ENCODE measurements at places on chromosomes 12 and 14.

GRCh38 chr14:102723650-102724049 lies 53.6 kb upstream of the TRAF3 start:
- DNase-seq: no peak

DNA sequence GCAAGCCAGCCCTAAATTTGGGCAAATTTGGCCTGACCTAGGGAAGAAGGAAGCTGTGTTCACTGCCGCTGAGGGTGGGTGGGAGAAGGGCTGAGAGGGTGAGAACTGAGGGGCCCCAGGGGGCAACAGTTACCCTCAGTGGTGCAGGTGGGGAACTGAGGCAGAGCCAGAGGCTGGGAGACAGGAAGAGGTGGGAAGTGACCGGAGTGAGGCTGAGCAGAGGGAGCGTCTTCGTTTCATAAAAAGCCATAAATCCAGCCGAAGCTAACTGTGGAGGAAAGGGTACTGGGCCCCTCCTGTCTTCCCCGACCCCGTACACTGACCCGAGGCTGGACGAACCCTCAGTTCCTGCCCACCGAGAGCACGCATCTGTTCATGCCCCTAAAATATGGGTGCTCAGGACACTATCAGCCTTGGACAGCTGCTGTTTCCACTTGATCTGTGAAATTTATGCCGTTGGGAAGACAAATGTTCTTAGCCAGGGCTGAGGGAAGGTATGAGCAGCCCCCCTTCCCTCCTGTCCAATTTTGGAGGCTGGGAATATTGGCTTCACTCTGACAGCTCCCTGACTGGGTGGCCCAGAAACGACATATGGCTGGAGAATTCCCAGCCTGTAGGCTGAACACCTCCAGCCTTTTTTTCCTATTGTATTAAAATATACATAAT lies 116.5 kb downstream of the KIF26A start:
- no peak for DNase-seq

DNA sequence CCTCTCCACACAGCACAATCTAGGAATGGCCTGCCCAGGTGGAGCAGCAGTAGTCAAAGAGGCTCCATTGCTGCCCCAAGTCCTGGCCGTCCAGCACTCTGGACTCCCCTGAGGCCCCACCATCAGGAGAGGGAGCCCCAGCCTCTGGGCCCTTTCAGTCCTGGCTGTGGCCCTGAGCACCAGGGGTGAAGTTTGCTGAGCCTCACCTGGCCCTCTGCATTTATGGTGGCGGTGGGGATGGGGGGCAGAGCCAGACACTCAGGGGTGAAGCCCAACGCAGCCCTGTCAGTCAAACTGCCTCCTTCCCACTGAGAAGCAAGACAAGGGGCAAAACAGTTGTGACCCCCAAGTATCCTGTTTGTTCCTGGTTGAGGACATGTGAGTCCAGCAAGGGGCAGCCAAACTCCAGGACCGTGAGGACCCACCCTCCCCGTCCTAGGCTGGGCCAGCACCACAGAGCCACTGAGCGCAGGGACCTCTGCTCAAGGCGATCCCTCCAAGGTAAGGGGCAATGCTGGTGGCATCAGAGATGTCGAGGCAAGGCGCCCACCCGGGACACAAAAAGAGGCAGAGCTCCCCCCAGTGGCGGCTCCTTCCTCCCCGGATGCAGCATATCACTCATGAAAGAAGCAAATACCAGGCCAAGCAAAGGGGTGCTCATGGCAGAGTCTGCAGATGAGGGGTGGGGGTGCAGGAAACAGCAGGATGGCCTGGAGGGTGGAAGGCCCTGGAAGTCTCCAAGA lies 4.8 kb upstream of the AMN start:
- DNase-seq: peak; percentile 80

DNA sequence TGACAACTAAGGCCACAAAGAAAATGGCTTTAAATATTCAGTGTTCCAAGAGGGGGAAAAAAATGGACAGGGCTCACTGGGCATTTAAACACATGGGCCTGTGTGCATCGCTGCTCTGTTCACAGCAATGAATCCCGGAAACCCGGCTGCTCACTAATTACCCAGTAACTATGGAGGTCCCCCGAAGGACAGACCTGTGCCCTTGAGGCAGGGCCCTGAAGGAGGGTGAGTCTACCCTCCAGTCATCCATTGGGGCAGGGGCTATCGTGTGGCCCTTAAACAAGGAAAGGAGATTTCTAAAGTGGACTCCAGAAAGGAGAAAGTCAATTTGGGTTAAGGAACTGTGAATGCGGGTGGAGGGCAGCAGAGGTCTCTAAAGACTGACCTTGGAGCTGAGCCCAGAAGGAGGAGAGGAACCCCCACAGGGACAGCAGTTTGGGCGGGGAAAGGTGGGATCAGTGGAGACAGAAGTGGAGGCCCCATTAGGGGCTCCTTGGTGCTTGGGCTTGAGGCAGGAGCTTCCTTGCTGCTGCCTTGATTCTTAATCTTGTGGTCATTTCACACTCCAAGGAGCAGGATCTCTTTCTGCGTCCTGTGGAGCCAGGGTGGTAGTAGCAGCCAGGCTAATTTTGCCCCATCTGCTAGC lies 1.4 kb upstream of the CLMN start:
- no peak for DNase-seq

DNA sequence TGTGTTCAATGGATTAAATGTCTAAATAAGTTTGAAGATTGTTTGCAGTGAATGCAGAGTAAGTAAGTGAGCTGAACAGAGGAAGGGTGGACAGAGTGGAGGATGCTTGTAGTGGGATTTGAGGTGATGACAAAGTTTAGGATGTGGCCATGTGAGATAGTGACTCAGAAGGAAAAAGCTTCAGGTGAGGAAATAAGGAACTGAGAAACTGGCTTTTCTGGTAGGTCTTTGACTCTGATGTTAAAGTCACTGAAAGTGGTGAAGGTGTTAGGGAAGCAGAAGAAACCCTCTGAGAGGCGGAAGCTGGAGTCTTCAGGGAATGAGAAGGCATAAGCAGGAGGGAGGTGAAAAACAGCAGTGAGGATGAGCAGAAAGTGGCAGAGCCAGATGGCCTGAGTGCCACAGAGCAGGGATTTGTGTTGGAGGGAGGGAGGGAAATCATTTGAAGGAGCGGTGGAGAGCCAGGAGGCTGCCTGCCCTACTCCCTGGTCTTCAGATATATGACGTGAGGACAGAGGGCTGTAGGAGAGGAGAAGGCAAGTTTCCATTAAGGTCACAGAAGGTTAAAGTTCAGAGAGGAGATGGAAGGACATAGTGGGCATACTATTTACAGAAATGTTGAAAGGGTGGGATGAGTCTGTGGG lies 24.8 kb downstream of the RGS6 start:
- no peak for DNase-seq

DNA sequence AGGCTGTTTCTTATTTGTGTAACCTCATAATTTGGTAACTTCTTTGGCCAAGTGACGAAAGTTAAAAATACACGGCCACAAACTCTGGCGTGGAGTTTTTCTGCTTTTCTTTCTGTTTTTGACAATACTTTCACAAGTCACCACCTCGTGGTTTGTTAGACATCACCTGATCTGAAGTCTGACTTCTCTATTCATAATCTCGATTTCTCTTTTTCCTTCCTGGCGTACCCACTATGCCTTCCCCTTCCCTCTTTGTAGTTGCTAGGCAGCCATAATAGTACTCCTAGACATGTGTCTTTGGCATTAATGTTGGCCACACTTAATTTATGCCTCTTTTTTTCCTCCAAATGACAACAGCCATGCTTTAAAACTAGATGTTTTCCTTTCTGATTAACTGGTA lies 97.6 kb downstream of the POLR3B start:
- no peak for DNase-seq

GRCh38 chr12:15707516-15708199 lies 81.5 kb downstream of the EPS8 start:
- DNase-seq: no peak

- DNase-seq: no peak
These were observed 93.6 kb upstream of the TMTC2 start for GRCh38 chr12:82593143-82593542.

- DNase-seq: no peak
These were observed 114.8 kb upstream of the RFLNA start for GRCh38 chr12:124179936-124180607.

DNA sequence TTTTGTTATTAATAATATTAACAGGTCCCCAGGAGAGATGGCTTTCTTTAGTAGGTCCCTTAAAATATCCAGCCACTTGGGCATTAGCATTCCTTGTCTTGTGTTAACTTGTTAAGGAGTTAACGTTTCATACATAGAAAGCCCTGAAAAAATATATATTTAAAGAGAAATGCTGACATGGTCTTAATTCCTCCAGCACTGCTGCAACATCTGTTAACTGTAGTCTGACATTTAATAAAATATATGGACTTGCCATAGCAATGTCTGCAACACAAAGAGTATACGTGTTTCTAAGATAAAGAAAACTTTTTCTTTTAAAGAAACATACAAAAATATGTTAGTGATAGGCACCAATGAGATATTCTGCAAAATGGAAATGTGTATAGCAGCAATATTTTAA lies 10.0 kb downstream of the SLC38A4 start:
- no peak for DNase-seq

GRCh38 chr14:56490379-56490778 lies 89.2 kb upstream of the TMEM260 start:
- no peak for DNase-seq

DNA sequence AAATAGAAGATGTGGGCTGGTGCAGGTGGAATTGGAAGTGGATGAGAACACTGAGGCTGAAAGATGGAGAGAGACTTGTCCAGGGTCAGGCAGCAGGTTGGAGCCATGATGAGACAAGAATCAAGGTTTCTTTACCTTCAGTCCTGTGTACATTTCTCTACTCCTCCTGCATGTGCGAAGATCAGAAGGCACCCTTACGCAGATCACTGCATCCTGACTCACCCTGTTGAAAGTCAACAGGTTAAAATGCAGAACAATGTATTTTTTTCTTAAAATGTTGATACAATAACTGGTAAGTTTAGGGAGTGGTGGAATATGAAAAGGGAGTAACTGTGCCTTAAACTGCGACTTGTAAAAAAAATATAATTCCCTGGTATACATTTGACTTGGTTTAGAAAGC lies 47.8 kb downstream of the TESPA1 start:
- no peak for DNase-seq

GRCh38 chr14:103849151-103849886 lies 1.9 kb upstream of the PPP1R13B start:
- no peak for DNase-seq

DNA sequence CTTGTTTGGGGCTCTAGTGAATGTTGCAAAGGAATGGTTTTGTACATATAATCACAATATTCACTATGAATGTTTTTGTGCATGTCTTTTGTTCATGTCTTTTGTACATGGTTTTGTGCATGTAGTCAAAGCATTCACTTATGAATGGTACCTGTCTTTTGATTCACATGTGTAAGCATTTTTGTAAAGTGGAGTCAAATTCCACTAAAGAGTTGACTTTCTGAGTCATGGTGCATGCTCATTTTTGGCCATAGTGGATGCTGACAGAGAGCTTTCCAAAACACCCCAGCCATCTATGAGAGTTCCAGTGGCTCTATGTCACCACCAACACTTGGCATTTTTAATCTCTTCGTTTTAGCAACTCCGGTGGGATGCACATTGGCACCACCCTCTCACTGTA lies 1185.9 kb upstream of the TMEM132C start:
- DNase-seq: no peak

DNA sequence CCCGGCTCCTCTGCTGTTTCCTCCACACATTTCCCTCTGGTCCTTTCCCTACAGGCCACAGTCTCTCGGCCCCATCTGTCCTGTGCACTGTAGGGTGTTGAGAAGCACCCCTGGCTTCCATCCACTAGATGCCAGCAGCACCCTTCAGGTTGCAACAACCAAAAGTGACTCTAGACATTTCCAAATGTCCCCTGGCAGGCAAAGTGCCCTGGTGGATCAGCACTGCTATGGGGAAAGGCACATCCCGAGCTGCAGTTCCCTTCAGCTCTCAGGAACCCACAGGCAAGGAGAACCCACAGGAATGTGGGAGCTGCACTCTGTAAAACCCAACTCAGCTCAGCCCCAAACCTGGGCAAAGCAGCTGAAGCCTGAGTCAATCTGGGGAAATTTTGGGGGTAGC lies 77.0 kb downstream of the RBM19 start:
- DNase-seq: no peak

DNA sequence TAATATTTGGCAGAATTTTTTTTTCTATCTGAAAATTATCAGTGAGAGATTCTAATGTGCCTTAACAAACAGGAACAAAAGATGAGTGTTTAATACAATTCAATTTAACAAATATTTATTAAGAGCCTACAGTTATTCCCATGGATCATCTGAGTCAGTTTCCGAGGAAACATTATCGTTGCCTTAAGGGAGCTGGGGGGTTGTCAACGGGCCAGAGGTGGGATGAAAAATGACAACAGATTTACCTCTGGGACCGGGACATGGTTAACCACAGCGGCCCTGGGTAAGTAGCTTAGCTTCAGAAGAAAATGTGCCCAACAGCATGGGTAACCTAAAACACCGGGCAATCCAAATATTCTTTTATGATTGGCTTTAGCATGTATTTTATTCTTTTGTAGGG lies 113.6 kb downstream of the DAD1 start:
- DNase-seq: no peak
